ENCODE measurements at places on chromosomes 7 and 10. TPM values are rescaled to one million over a fixed set of nuclear protein-coding genes. Genes with fewer than 3 reads are reported as not detected.

Gene PVRIG
- total RNA-seq: not detected

Gene CTNNA3
- not detected for total RNA-seq

Gene KAZALD1
- total RNA-seq: 0.40 TPM

Gene PON3
- total RNA-seq: not detected

Measured in mammary microvascular endothelial cell (primary cell).